ENCODE measurements at places on chromosomes 3 and 15.

GRCh38 chr15:50911621-50912020 lies 3.1 kb downstream of the AP4E1 start:
- ATAC-seq, result no peak

GRCh38 chr3:11050666-11051323 lies 58.2 kb downstream of the SLC6A1 start:
- no peak for ATAC-seq

- peak; percentile 81 for ATAC-seq
Measured at GRCh38 chr15:52790169-52790708, at the start of gene ONECUT1. Gene ONECUT1, minus strand, starts transcription at chr15:52790336. Its CDS starts 452 bp downstream, at chr15:52789884.

DNA sequence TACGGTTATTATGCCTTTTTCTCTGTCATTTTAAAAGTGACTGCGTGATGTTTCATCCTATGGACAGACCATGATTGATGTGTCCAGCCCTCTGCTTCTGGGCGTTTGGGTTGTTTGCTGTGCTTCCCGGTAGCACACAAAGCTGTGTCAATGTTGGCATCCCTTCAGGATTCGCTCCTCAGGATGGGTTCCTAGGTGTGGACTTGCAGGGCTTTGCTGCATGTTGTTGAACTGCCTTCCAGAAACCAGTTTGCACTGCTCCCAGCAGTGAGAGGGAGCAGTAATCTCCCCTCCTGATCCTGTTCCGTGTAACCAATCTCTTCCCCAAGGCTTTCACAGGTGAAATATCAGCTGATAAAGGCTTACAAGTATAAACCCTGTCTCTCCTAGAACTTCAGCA lies 787 bp downstream of the TRPM1 start:
- no peak for ATAC-seq

DNA sequence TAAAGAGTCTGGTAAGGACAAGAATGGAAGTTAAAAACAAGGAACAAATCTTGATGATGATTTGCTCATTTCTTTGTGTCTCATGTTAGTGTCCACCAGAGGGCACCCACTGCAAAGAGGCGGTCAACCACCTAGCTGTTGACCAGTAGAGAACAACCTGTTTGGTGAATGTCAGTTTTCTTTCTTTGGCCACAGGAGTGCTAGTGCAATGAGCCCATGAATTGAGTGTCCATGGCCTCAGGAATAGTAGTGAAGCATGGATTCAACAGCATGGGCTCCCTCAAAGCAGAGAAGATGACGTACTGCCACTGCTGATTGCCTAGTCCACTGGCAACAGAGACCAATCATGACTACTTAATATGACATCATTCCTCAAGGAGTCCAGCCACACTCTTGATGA lies 10.7 kb upstream of the CNTN6 start:
- ATAC-seq, result no peak

- ATAC-seq, result no peak
Measured at GRCh38 chr3:38613426-38613825, 36.1 kb downstream of the SCN5A start.

DNA sequence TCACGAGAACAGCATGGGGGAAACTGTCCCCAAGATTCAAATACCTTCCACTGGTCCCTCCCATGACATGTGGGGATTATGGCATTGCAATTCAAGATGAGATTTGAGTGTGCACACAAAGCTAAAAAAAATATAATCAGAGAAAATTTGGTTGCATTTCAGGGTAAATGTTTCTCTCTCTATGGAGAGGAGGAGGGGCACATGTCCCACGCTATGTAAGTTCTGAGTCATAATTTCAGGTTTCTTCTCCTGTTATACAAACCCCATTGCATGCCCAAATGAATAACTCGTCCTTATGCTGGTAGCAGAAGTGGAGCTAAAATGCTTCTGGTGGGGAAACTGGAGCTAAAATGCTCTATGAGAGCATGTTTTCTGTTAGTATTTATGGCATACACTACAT lies 209.7 kb upstream of the DCBLD2 start:
- no peak for ATAC-seq

GRCh38 chr15:77085297-77085696 lies 14.4 kb upstream of the TSPAN3 start:
- peak; percentile 24 for ATAC-seq

- no peak for ATAC-seq
Measured at GRCh38 chr15:26358708-26359107, 414.2 kb downstream of the GABRB3 start.

- no peak for ATAC-seq
Measured at GRCh38 chr15:83066034-83066733, 868 bp downstream of the BTBD1 start.

DNA sequence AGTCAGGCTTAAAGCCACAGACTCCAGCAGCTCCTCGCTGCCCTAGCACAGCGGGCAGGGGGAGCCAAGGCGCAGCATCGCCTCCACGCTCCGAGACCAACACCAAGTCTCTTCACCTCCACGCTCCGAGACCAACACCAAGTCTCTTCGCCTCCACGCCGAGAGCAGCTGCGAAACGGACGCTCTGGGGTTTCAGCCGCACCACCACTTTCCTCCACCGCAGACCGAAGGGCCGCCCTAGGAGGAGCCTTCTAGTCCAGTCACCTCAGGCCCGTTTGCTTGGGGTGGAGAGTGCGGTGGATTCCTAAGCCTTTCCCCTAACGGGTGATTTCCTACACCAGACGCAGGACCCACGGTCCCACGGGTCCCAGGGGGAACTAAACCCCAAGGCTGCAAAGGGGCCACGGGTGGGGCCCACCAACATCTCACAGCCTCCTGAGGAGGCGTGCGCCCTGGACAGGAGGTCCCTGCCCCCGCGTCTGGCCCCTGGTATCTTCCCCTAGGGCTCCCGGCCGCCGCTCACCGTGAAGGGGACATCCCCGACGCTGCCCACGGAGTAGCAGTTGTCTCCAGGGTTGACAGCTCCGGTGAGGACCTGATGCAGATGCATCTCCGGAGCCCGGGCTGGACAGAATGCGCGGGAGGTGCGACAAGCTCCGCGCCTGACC lies 501 bp downstream of the DMXL2 start:
- peak; percentile 82 for ATAC-seq

- peak; percentile 39 for ATAC-seq
Measured at GRCh38 chr3:113405180-113405579, 36.1 kb downstream of the CFAP44 start.

DNA sequence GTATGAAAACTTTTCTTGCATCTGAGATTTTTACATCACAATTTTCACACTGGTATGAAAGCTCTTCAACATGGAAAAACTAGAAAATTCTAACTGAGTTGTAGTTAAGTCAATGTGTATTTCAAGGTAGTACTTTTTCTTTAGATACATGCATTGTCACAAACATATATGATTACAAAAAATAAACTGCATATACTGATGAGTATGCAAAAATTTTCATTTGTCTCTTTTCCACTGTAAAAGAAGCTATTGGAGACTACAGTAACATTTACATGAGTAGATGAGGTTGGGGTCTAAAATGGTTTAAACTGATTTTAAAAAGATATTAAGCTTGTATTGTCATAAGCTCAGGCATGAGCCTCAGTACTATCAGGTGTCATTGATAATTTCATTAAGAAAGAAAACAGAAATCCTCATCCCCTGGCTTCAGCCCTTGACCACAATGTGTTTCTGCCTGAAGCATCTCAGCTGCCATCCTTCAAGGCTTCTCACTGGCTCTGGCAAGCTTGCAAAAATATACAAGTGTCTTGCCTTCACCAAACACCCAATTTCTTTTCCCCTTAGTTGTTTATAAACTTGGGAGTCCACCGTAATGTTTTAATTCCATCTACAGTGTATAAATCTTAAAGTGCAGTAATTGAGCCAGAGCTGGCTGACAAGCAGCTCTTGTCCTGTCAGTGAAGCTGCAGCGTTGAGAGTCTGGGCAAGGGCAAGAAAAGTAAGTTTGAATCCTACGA lies 71.9 kb downstream of the ALDH1A2 start:
- ATAC-seq, result no peak

GRCh38 chr3:134093956-134094355 lies 64.2 kb upstream of the SLCO2A1 start:
- ATAC-seq, result no peak

DNA sequence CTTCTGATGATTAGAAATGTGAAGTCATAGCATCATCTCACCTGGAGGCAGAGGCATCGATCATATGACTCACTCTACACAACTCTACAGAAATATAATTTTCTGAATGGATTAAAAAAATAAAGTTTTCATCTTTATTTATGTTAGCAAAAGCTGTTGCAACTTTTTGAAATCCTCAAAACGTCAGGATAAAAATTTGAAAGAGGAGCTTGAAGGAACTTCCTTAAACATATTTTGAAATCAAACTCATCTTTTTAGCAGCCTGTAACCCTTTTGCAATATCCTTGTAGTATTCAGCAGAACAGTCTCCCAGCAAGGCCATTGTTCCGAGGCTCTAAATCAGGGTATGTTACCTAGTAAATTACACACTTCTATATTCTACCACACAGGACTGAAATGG lies 985.4 kb downstream of the PLOD2 start:
- no peak for ATAC-seq

- no peak for ATAC-seq
Measured at GRCh38 chr3:196122021-196122687, 40.3 kb upstream of the TFRC start.

GRCh38 chr3:193910886-193911738 lies 224.8 kb upstream of the HES1 start:
- ATAC-seq, result no peak

DNA sequence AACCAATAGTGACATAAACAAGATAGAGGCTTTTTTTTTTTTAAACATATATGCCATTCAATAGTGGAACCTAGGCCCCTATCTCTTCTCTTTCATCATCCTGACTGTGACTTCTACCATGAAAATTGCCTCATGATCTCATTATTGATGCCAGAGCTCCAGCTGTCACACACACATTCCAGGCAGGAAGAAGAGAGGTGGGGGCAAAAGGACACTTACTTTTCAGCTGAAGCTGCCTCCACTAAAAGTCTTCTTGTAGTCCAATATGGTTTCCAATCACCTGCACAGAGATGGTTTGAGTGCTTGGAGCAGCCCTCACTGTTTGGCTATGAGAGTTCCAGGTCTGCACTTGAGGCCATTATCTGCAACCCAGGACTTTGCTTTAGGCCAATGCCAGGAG lies 45.0 kb downstream of the CLEC3B start:
- ATAC-seq, result no peak

DNA sequence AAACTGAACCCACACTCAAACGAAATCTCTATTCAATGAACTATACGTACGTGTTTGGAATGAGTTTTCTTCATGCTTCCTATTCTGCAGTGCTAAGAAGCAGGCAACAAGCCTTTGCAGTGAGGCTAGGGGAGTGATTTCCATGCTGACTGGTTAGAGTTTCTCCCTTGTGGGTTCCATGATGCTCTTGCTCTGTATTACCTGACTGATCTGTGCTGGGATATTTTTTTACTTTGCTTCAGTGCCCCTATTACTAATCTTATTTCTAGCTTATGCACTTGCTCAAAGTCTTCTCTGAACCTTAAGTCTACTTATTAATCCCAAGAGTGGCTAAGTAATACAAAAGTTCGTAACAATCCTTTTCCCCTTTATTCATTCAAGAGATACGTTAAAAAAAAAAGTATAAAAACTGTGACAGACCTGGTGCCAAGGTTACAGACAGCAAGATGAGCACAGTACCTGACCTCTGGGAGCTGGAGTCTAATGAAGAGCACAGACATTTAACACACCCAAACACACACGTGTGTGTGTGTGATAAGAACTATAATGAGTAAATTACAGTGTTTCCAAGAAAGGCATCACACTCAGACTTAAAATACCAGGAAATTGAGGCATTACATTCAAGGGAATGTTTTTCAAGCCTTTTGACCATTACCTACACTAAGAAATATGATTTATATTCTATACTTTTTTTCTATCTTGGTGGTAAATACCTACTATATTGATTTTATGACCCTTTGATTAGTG lies 50.5 kb upstream of the FBN1 start:
- ATAC-seq, result no peak

GRCh38 chr15:98455904-98456303 lies 192.4 kb upstream of the IGF1R start:
- ATAC-seq, result no peak

DNA sequence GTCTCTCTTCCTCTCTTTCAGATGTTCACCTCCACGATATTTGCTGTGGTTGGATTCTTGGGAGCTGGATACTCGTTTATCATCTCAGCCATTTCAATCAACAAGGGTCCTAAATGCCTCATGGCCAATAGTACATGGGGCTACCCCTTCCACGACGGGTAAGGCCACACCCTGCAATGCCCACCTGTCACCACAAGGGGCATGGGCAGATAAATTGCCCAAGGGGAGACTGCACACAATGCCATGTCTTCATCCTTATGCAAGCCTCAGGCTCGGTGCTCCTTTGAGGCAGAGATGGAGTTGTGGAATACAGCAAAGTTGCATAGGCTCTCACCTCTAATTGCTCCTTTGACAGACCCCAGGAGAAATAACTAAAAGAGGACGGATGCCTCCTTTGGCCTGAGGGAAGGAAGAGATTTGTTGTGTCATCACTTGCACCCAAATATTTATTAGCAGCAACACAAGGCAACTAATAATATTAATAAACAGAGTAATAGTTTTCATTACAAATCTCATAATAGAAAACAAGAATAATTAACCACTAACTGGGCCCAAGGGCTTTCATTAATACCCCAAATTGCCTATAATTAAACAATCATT lies 13.2 kb downstream of the TM4SF4 start:
- no peak for ATAC-seq

GRCh38 chr3:50606596-50606995 lies 5.0 kb downstream of the CISH start:
- no peak for ATAC-seq

DNA sequence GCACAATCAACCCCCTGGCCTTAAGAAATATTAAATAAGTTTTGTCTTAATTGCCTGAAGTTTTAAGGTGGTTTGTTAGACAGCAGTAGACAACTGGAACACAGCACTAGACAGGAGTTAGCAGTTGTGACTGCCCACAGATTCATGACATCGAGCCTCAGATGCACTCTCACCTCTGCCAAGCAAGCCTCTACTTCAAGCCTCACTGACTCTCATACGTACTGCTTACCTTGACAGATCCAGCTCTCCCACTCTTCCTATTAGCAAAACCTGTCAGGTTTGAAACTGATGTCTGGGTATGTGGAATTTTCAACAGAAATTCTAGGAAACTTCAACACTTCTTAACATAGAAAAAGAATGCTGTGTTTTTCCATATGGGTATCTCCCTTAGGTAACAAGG lies 382.9 kb upstream of the DPH6 start:
- no peak for ATAC-seq

DNA sequence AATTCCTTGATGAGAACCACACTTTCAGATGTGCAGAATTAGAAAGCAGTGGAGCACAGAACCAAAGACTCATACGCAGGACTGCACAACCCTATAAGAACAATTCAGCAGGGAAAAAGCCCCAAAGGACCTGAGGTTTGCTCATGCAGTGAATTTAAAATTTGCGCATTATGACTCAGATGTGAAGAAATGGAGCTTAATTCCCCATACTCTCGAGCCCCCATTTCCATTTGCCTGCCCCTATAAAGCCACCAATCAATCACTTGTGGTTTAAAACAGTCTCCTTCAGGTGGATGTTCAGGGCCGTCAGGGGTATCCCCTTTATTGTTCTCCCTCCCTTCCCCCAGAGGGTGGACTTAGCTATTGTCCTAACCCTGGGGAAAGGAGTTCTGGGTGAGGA lies 221.2 kb downstream of the IGSF11 start:
- ATAC-seq, result no peak

GRCh38 chr3:160815280-160815679 lies 59.2 kb downstream of the PPM1L start:
- ATAC-seq, result no peak
